ENCODE measurements at places on chromosomes 4 and X.

DNA sequence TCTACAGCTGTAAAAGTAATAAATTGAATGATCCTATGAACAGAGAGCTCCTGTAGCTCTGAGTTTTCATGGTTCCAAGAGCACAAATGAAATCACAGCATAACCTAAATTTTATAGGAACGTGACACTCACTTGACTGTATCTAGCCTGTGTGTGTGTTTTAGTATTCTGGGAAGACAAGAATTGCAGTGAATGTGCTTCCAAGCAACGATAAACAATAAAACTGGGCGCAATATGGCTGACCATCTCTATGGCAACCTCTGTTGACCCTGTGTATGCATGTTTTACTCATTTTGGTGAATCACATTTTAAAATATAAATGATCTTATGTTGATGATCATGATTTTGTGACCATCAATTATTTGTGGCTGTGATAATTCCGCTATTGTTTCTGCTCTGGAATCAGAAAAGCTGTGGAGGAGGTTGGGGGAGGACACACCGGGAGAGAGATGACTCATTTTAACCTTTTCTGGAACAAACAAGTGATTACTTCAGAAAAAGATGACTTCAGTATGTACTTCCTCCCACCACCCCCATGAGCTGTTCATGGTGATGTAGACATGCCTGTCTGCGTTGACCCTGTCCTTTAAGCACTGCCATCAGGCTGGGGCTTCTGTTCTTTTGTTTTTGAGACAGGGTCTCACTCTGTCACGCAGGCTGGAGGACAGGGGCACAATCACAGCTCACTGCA is 31.8 kb downstream of the USP11 start:
- DNase-seq, result no peak

GRCh38 chr4:2638730-2639129 is 102.3 kb downstream of the FAM193A start:
- DNase-seq, result no peak

- no peak for DNase-seq
Measured at GRCh38 chr4:81482326-81482725, 10.6 kb upstream of the RASGEF1B start.

DNA sequence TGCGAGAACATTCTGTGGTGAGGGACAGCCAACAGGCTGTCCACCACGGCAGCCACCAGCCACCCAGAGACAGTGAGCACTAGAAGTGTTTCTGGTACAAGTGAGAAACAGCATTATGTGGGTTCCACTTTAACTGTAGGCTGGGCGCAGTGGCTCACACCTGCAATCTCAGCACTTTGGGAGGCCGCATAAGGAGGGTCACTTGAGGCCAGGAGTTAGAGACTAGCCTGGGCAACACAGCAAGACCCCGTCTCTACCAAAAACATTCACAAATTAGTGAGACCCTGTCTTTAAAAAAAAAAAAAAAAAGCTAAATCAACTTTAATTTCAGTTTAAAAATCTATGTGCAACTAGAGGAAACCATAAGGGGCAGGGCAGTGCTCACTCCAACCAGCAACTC is 20.6 kb downstream of the FAM53A start:
- no peak for DNase-seq

GRCh38 chr4:162117051-162117450 is 46.7 kb downstream of the FSTL5 start:
- no peak for DNase-seq

GRCh38 chr4:87108142-87108546 is 112.3 kb downstream of the KLHL8 start:
- DNase-seq, result no peak

GRCh38 chr4:81527115-81527514 is 55.4 kb upstream of the RASGEF1B start:
- no peak for DNase-seq
